ENCODE measurements at places on chromosomes 6 and 20.

DNA sequence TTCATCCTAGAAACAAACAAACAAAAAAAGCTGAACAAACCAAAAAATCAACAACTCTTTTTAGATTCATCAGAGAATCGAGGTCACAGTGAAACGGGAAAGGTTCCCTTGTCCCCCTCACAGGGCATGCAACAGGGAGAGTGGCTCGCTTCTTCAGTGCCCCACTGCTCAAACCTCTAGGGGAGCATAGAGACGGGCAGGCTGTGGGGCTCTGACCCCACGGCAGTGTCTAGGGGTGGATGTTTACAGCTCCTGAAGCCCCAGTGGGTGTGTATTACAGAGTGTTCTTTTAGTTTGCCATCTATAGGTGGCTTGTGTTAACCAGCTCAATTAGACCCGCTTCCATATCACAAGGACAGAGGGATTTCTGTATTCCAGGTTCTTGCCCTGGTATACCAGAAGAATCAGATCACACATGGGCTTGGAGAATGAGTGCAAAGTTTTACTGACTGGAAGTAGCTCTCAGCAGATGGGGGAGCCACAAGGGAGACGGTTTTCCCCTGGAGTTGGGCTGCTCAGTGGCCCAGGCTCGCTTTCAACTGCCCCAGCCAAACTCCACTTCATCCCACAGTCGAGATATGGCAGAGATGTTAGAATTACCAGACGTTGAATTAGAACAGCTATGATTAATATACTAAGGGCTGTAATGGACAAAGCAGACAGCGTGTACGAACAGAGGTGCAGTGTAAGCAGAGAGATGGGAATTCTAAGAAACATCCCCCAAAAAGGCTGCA lies 192.6 kb upstream of the CST7 start:
- DNase-seq, result no peak

DNA sequence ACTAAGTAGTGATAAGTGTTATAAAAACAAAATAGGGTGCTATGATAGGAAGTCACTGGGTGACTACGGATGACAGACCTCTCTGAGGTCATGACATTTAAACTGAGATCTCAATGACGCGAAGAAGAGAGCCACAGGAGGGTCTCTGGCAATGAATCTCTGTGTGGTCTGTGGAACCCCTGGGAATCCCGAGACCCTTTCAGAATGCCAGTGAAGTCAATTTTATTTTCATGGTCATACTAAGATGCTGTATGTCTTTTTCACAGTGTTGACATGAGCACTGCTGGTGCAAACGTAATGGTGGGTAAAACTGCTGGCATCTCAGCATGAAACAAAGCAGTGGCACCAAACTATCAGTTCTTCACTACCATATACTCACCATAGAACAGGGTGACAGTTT lies 155.0 kb downstream of the GJA10 start:
- no peak for DNase-seq

GRCh38 chr20:9143926-9144325 lies 75.0 kb downstream of the PLCB4 start:
- no peak for DNase-seq

DNA sequence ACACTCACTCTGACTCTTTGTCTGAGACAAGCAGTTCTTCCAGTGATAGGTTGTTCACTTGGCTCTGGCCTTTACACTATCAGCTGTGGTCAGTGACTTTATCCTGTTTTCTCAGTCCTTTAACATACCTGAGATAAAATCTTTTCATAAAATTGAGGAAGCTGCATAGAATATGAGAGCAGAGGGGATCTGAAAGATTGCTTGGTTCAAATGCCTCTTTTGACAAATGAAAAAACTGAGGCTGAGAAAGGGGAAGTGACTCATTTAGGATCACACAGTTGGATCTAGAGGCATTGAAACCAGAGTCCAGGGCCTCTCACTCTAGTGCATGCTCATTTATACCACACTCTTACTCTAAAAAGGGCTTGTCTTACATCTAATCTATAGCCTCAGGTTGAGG lies 277.0 kb upstream of the TBX18 start:
- no peak for DNase-seq

DNA sequence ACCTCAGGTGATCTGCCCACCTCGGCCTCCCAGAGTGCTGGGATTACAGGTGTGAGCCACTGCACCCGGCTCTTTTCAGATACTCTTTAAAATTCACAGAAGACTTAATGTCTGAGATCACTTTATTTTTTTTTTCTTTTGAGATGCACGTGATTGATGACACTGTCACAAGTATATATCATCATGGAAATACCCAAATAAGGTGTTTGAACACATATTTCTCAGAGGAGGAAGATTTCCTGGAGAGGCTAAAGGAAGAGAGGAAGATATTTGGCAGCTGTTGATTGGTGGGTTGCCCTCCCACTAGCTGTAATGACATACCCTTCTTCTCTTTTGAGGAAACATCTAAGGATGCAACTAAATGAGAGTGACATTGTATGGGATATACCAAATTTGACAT lies 225.9 kb upstream of the CITED2 start:
- no peak for DNase-seq

- no peak for DNase-seq
Measured at GRCh38 chr6:20717743-20718142, 183.5 kb downstream of the CDKAL1 start.

GRCh38 chr6:87936065-87936464 lies 111.6 kb upstream of the SPACA1 start:
- DNase-seq, result no peak

DNA sequence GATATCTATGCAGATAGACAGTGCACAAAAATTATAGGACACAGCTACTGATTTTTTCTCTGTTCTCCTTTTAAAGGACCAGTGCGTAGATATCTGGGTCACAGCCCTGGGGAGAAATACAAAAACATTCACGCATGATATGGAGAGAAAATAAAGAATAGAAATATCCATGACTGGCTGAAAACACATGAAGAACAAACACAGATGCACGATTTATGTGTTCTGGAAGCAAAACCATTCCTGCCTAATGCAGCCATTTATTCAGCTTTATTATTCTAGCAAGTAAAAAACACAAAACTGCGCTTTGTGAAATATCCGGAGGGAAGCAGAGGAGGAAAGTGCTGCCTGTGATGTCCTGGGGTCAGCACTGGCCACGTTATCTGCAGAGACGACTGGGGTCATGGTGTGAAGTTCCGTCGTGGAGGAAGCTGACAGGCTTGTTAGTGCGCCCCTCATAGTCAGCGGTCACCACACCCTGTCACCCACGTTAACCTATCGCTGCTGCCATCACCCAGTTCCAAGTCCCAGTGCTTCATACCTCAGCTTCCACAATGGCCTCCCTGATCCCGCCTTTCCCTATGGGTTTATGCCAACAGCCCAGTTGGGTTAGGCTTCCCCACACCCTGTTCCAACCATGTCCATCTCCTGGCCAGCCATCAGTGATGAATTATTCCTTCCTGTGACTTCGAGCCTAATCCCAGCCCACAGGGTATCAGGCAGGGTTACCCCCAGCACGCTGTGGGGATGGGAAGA lies 86.6 kb upstream of the RPS6KA2 start:
- no peak for DNase-seq

GRCh38 chr20:59751075-59751711 lies 146.9 kb downstream of the PHACTR3 start:
- DNase-seq, result peak; percentile 68

- DNase-seq, result no peak
Measured at GRCh38 chr6:55670850-55671413, 91.9 kb upstream of the HMGCLL1 start.

All from A549 (cell line).